ENCODE measurements at places on chromosomes 1 and 21. TPM values are rescaled to one million over a fixed set of nuclear protein-coding genes. Genes with fewer than 3 reads are reported as not detected.
A peak's percentile ranks its signal among the peaks of the same experiment; 100 is the strongest.

COL24A1 gene
- not detected for total RNA-seq

MYBPH gene
- not detected for total RNA-seq

LUZP1 gene
- 18.4 TPM for total RNA-seq

ITGB3BP gene
- 49.4 TPM for total RNA-seq

CACNA1S gene
- not detected for total RNA-seq

FCRLA gene
- 0.51 TPM for total RNA-seq

OLFML2B gene
- total RNA-seq: 0.82 TPM

DCDC2B gene
- total RNA-seq: 0.22 TPM

LRRC3 gene
- 3.0 TPM for total RNA-seq

HES4 gene
- total RNA-seq: 1.1 TPM

MARK1 gene
- total RNA-seq: not detected

GOLT1A gene
- total RNA-seq: not detected

SELP gene
- total RNA-seq: 0.45 TPM

CALML6 gene
- total RNA-seq: 0.82 TPM

PLA2G2C gene
- not detected for total RNA-seq

ALX3 gene
- total RNA-seq: not detected

GRCh38 chr1:151885479-151885878, 23.8 kb downstream of the THEM4 start:
- no peak for DNase-seq

DNA sequence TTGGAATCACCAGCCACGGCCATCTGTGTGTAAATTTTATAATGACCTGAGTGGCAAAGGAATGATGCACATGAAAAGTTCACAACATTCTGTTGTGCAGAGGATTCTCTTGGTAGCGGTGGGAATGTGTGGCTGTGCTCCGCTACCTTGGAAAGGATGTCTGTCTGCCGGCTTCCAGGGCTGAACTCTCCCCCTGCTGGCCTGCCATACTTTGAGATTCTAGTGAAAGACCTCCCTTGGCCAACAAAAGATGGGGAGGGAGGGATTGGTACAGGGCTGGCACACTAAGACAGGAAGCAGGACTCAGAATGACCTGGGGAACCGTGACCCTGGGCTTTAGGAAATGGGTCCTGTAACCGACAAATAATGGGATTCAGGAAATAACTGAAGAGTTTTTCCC, 194.5 kb upstream of the PLD5 start:
- DNase-seq: no peak

GRCh38 chr1:221768444-221769066, 26.7 kb upstream of the DUSP10 start:
- no peak for DNase-seq

- DNase-seq: no peak
These were observed 49.2 kb downstream of the DUSP10 start for GRCh38 chr1:221692643-221693042.

DNA sequence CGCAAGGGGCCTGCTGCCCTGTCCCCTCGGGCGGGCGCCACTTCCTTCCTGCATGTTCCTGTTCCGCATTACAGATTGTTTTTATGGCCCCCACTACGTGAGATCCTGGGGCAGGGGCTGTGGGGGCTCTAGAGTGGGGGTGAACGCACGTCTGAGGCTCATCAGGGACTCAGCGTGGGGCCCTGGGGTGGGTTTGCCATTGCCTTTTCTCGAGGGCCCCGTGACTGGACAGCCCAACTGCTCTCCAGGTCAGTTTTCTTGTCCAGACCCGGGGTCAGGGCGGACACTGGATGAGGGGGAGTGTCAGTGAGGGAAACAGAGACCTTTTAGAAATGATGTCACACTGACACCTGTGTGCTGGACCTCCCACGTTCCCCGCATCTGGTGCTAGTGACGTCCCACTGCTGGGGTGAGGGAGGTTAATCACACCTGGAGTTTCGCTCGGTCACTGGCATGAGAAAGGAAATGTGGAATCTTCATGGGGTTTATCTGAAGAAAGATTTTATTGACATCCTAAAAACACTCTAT, 65.9 kb downstream of the AGPAT3 start:
- DNase-seq: no peak

DNA sequence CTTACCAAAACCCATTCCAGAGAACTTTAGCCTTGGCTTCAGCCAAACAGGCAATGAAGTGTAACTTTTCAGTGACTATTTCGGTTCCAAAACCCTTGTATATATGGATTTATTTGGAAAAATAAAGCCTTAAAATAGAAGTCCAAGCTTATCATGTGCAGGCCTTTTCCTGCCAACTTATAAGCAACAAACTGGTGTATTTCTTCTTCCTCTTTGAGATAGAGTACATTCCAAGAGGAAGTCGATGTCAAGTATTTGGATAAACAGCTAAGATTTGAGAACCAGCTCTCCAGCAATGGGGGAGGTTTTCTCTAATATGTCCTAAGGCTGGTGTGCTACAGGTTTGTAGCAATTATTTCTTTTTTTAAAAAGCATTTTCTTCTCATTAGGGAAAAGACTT, 407.8 kb downstream of the DUSP10 start:
- DNase-seq: no peak

- no peak for DNase-seq
These were observed 9.0 kb downstream of the C1orf105 start for GRCh38 chr1:172429331-172430127.

- peak; percentile 10 for DNase-seq
These were observed 17.5 kb upstream of the COL18A1 start for GRCh38 chr21:45387506-45387905.

- DNase-seq: no peak
These were observed 688.4 kb downstream of the USP25 start for GRCh38 chr21:16418226-16418625.

- no peak for DNase-seq
These were observed 76.4 kb downstream of the LTN1 start for GRCh38 chr21:28916150-28916893.

GRCh38 chr1:3680488-3681230, 28.3 kb downstream of the TP73 start:
- DNase-seq: no peak

GRCh38 chr1:161427733-161428516, 60.2 kb upstream of the CFAP126 start:
- no peak for DNase-seq

- DNase-seq: peak; percentile 96
These were observed at the start of gene PCBP3 for GRCh38 chr21:45643021-45643980. TSS of gene PCBP3 (plus strand) at chr21:45643725. CDS start at chr21:45850086, 206,361 bp downstream.

- no peak for DNase-seq
These were observed 2.4 kb downstream of the GRIK3 start for GRCh38 chr1:37031871-37032270.

DNA sequence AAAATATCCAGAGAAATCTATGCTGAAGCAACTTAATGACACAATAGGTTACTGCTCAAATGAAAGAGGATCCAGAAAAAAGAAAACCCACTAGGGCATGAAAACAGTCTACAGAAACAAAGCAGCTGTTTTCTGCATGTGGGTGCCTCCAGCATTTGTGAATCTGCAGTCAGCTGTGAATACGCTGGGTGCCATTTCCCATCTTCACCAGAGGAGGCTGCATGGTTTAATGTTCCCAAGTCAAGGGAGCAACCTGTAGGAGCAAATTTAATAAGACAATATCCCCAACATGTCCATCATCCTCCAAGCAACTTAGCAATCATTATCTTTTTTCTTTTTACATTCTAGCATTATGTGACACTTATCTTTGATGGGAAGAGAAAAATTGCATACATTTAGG, 396.6 kb downstream of the BRINP2 start:
- no peak for DNase-seq

DNA sequence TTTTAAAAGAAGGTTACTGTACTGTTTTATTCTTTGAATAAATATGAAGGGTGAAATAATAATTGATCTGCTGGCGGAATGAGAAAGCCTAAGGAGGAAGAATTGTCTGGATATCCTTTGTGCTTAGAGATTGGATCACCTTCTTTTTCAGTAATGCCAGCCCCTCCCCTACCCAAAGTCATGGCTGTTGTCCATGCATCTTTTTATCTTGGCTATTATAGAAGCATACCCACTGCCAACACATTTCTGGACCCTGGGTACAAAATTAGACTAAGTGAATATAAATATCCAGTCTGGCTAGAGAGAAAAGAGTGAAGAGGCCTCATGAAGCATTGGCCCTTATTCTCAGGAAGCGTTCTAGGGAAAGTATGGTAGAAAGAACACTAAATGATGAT, 28.1 kb downstream of the AK4 start:
- no peak for DNase-seq

DNA sequence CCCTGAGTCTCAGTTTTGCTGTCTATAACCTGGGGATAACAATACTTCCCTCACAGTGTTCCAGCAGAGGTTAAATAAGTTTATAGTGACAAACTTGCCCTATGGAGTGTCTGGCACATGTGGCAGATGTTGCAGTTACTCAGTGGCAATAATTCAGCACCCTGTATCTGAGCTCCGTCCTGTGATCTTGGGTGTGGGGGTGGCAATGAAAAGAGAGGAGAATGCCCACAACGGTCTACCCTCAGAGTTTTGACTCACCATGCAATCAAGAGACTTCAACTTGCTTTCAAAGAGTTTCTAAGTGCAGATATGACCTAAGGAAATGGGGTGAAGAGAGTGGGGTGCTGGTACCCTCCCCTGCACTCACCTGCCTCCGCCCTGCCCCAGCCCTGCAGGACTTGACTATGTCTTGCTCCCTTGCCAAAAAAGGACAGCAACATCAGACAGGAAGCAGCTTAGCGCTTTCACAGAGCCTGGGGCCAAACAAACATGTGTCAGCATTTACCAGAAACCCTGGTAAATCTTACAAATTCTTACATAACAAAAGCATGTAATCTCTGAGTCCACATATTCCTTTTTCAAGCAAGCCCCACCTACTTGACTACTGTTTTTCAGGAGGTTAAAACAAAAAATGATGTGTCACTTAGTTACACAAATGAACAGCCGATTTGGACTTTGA, 185.1 kb upstream of the CAMK1G start:
- no peak for DNase-seq

- no peak for DNase-seq
These were observed 37.1 kb downstream of the SSX2IP start for GRCh38 chr1:84653130-84653677.

DNA sequence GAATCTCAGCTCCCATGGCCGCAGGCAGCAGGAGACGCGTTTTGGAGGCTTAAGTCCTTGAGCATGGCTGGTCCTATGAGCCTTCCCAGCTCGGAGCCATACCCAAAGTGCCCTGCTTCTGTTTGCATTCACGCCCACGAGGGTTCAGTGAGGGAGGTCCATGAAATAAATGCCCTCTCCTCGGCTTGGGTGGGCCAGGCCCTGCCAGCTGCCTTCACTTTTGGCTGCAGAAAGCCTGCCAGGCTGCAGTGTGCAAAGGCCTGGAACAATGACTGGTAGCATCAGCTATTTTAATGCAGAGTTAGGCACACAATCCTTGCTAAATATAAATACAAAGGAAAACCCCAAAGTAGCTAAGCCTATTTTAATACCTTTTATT, 49.4 kb downstream of the H3-3A start:
- no peak for DNase-seq

- DNase-seq: no peak
These were observed 32.7 kb downstream of the BEND5 start for GRCh38 chr1:48744032-48744431.

- no peak for DNase-seq
These were observed 11.9 kb upstream of the TMEM61 start for GRCh38 chr1:54968551-54968950.

- DNase-seq: no peak
These were observed 43.5 kb downstream of the ALPL start for GRCh38 chr1:21552715-21553114.

DNA sequence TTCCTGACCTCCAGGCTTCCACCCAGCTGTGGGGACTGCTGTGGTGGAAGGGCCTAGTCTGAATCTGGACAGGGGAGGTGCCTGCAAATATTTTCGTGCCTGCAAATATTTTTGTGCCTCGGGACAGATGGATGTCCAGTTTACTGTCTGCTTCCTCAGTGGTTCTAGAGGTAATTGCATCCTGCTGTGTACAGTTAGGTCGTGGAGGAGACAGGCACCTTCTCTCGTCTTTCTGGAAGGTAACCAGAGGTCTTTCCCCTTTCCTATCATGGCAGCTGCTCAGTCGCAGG, 53.8 kb upstream of the TINAGL1 start:
- no peak for DNase-seq

DNA sequence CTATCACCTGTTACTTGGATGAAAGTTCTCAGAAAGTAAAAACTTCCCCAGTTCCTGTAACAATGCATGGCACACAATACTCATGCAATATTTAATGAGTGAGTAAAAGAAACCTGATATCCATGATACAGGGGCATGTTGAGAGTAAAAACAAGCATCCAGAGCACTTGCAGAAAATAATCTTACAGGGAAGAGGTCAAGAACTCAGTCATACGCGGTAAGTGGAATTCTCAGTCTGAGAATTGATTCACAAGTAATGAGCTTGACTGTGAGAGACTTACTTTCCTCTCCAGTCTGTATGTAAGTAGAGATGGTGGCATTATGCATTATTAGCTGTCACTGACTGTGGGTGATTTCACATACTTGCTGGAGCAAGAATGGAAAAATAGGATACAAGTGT, 976.9 kb downstream of the BRINP3 start:
- no peak for DNase-seq

GRCh38 chr21:45986316-45987051, 4.9 kb downstream of the COL6A1 start:
- DNase-seq: no peak

DNA sequence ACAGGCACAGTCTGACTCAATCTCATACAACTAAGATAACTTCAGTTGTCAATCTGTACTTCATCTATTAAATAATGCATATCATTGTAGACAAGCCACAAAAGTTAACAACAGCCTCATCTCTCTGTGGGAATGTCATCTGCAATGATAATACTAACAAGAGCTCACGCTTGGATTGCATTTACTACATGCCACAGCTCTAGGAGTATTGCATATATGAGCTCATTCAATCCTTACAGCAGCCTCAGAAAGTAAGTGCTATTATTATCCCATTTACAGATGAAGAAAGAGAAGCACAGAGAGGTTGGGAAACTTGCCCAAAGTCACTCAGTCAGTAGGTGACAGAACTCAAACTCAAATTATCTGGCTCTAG, 105.7 kb upstream of the GUCA2B start:
- DNase-seq: no peak

Measured in activated naive CD8-positive, alpha-beta T cell treated with anti-CD3 and anti-CD28 coated beads, Interleukin-2, amount 10 ng/mL, durations not matched to agents 7 days and 5 days (primary cell).